Activated naive CD4-positive, alpha-beta T cell treated with anti-CD3 and anti-CD28 coated beads for 36 hours (primary cell): ENCODE measurements at places on chromosomes 2 and 18. TPM values are rescaled to one million over a fixed set of nuclear protein-coding genes. Genes with fewer than 3 reads are reported as not detected.

KRTCAP3 gene
- total RNA-seq: 5.0 TPM

DNAJC5G gene
- total RNA-seq: not detected

- no peak for DNase-seq
These were observed 136.1 kb upstream of the CCDC150 start for GRCh38 chr2:196503398-196503797.

- DNase-seq: no peak
These were observed 545 bp upstream of the CDCA7 start for GRCh38 chr2:173354073-173354581.

DNA sequence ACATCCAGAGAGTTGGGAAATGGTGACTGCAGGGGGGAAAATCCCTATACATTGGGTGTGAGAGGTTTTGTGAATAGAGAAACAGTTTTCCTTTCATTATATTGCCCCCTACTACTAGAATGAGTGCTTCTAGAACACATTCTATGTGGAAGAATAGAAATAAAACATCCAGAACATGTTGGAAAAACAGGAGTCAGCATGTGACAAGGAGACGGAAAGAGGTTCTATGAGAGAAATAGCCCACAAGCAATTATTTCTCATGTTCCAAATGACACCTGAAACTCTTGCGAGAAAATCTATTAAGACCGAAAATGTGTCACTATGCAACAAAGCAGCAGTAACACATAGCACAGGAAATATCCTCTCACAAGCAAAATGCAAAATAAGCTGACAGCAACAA lies 202.7 kb upstream of the SPOPL start:
- no peak for DNase-seq

DNA sequence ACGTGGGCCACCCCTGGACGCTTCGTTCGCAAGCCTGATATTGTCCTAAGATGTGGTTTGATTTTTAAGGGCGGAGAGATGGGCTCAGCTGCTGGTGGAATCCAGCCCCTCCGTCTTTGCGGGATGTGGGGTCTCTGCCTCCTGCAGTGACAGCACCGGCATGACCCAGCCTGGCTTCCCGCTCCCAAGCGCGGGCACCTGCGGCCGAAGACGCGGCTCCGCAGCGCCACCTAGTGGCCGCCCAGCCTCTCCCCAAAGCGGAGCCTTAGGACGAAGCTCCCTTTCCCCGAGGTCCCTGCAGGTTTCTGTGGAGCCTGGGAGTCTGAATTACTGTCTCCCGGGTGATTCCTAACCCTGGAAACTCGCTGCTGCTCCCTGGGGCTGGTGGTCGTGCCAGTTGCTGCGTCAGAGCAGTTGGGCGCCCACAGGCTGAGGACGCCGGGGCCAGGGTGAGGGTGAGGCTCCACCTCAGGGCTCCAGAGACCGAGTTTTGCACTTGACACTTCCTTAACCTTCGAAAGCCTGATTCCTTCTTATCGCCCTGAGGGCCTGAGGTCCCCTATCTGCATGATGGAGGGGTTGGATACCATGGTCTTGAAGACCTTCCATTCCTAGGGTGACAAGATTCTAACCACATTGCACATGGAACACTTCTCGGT lies 137.5 kb downstream of the TPO start:
- DNase-seq: peak; percentile 68

RBM44 gene
- total RNA-seq: 0.52 TPM

DNA sequence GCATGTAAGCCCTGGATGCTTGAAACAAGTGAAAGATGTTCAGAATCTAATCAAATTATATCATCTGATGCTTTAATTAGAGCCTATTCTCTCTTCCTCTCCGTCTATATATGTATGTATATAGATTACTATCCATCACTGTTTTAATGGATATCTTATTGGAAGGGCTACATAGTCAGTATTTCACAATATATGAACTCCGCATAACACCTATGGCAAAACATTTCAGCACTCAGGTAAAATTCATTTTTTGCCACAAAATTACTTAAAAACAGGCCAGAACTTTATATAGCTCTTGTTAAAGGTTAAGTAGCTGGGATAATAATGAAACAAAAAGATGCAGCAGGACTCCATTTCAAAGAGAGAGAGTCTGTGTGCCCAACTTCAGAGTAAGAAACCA lies 1.2 kb downstream of the PJVK start:
- DNase-seq: no peak
